ENCODE measurements at places on chromosomes 4 and X.

- no peak for DNase-seq
Observed at GRCh38 chr4:26687728-26688127, 103.8 kb downstream of the TBC1D19 start.

DNA sequence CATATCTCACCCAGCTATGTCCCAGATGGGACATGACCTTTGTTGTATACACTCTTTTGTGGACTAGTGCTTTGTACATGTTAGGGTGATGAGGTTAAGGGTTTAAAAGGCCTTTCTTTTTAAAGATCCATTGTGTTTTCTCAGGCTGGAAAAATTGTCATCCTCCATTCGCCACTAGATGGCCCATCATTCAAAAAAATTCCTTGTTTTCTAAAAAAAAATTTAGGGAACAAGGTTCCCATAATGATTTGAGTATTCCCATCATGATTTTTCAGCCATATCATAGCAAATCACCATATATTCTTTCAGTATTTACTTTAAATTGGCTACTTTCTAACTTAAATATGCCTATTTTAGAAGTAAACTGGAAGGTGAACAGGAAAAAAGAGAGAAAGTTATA, 91.9 kb upstream of the TMEM164 start:
- no peak for DNase-seq

DNA sequence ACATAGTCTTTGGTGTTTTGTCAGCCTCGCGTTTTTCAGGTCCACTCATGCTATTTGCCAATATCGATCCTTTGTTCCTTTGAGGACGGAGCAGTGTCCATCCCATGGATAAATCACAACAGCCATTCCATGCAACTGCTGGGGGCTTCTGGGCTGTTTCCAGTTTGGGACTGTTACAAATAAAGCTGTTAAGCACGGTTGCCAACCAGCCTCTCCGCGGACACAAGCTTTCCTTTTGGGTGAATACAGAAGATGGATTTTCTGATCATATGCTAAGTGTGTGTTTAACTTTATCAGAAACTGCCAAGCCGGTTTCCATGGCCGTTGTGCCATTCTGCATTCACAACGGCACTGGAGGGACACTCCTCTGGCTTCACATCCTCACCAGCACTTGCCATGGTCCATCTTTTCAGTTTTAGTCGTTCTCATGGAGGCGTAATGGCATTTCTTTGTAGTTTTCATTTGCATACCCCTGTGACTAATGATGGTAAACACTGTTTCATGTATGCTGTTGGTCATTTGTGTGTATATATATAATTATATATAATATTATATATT, 67.8 kb downstream of the ABLIM2 start:
- DNase-seq, result no peak

DNA sequence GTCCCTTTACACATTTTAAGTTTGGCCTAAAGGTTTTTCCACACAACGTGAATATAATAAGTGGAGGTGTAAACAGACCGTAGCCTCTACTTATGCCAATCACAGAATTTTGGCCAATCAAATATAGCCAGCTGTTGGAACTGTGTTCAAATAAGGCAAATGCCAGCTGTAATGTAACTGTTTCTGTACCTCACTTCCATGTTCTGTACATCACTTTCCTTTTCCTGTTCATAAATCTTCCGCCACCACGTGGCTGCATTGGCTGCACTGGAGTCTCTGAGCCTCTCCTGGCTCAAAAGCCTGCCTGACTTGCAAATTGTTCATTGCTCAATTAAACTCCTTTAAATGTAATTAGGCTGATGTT, 105.1 kb upstream of the SMIM31 start:
- DNase-seq, result no peak

GRCh38 chr4:132297346-132297745, 851.7 kb upstream of the PCDH10 start:
- DNase-seq, result no peak

- no peak for DNase-seq
Observed at GRCh38 chr4:23016981-23017380, 324.2 kb downstream of the GBA3 start.

GRCh38 chrX:17584248-17584681, 153.0 kb upstream of the SCML1 start:
- DNase-seq, result no peak

DNA sequence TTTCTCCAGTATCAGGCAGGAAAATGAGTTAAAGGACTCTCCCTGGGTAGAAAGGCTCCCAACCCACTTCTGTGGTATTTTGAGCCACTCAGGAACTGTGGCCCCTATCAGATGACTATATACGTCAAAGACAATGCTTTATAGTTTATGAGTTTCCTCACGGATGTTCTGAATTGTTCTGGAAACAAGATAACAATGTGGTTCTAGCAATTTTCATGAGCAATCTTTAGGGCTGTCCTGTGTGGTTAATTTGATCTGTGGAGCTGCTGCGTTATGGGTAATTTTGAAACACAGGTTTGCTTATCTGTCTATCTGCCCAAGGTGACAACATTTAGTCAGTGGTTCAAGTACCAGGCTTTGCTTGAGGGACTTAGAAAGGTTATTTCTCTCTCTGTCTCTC, 46.7 kb upstream of the IL2 start:
- no peak for DNase-seq

GRCh38 chr4:161428180-161428965, 735.4 kb downstream of the FSTL5 start:
- DNase-seq, result no peak

DNA sequence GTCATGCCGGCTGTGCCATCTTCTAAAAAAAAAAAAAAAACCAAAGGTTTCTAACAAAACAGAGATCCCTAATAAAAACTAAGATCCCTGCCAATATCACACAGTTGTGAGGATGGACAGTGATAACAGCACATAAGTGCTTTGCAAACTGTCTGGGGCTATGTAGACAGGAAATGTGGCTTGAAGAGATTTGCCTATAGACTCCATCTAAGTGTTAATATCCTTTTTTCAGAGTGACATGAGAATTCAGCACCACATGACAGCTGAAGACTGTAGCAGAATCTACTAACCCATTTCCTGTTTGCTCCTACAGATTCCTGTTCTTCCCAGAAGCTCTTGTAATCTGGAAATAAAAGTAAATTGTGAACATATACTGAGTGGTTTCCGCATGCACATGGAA, 215.4 kb downstream of the KDR start:
- DNase-seq, result no peak

GRCh38 chr4:184255361-184255760, 37.7 kb upstream of the ENPP6 start:
- no peak for DNase-seq

DNA sequence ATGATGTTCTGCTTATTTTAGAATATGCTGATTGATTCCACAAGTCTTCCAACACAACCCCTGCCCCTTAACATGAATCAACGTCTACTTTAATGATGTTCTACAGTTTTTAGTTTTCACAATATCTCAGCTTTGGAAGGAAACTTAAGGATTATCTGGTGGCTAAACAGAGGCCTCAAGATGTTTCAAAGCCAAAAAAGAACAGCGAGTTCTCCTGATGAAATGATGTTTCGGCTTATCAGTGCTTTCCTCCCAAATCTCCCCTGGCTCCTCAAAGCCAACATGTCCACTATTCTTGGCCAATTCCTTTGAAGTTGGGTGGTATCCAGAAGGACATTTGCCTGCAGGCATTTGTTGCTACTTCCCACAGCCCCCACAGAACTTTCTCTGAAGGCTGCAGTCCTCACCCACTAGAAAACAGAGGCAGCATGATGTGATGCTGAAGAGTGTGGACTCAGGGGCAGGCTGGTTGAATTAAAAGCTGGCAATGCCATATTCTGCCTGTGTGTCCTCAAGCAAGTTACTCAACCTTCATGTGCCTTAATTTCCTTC, 87.3 kb downstream of the ADGRG4 start:
- no peak for DNase-seq

DNA sequence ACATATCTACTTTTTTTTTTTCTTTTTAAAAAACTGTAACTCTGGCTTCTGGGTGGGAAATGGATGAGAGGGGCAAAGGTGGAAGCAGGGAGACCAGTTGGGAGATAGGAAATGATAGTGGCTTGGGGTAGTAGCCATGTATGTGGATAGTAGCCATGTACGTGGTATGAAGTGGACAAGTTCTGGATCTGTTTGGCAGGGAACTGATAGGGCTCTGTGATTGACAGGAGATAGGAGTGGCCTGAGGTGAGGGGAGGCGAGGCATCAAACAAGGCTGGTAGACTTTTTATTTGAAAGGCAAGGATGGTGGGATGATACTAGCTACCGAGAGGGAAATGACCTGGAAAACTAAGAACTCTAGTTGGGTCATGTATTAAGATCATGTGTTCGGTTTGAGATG, 117.8 kb downstream of the AFF1 start:
- no peak for DNase-seq

GRCh38 chrX:69314436-69315348, 149.4 kb upstream of the PJA1 start:
- DNase-seq, result no peak

DNA sequence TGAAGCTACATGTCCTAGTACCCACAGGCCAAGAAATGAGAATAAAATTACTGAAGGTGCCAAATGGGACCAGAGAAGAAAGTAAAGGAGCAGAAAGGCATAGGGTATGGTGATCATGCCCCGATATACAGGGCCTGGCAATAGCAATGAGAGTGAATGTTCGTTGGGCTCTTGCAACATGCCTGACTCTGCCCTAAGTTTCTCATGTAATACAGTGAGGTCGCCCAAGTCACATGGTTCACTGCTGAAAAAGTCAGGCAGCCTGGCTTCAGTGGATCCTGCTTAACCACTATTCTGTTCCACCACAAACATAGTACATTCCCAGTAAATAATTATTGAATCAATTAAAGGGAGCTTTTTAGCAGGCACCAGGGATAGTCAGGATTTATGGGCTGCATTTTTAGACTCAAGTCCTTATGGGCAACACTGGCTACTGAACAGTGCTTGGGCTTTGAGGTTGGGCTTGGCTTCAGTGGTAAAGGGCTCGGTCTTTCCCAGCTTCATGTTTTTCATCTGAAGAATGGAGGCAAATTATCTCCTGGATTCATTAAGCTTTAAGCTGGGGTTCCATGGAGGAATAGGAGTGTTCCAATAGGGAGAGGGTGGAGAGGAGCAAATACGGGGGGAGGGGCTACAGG, 67.1 kb upstream of the ZNF518B start:
- peak; percentile 76 for DNase-seq

DNA sequence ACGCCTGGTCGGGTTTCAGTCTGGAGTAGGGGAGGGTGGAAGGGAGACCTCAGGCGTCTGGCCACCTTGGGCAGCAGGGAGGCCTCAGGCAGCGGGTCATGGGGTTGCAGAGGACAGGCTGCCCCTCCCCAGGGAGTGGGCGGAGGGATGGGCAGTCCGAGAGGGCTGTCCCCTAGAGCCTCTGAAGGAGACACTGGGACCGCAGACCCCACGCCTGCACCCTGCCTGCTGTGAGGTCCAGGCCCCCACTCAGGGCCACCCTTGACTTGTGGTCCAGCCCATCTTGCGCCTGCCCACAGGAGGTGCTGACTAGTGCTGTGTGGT, 16.5 kb downstream of the FGFRL1 start:
- DNase-seq, result no peak

- DNase-seq, result peak; percentile 57
Observed at GRCh38 chr4:3363411-3364141, 70.8 kb downstream of the RGS12 start.

DNA sequence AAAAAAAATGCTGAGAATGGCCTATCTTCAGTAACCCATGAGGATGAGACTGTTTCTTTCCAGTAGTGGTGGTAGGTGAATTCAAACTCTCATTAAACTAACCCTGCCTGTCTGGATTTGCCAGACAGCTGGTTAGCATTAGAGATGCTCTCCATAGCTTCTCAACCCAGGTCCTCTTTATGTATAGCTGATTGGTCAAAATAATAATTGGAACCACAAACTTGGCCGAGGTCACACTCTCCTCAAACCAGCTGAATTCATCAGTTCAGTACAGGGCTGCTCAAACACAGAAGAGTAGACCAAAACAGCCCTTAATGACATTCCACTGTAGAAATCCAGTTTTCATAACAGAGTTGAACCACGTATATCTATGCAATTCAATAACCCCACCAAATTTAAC, 85.3 kb downstream of the HCCS start:
- DNase-seq, result no peak

- no peak for DNase-seq
Observed at GRCh38 chr4:88981556-88981955, 75.4 kb downstream of the FAM13A start.

GRCh38 chr4:83334425-83335241, at the start of gene HPSE:
Gene HPSE, minus strand, starts transcription at chr4:83334848. Its CDS starts 66 bp downstream, at chr4:83334782.
- peak; percentile 61 for DNase-seq

GRCh38 chr4:72886602-72887001, 182.9 kb downstream of the COX18 start:
- DNase-seq, result no peak

GRCh38 chrX:5810636-5811035, 418.0 kb downstream of the NLGN4X start:
- DNase-seq, result no peak

DNA sequence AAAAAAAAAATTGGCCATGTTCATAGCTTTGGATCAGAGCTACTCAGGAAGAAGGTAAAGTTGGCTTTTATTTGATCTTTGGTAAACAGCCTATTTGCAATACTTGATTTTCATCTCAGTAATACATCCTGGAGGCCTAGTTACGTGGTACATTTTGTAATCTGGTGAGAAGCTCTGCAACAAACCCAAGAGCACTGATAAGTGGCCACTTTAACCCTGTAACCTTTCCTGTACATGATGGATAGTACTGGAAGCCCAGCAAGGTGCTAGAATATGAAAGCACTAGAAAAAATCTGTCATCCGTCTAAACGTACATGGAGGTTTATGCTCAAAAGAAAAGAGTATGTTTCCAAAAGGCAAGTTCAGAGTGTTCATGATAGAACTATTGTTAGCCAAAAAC, 88.3 kb upstream of the BMP2K start:
- DNase-seq, result no peak

DNA sequence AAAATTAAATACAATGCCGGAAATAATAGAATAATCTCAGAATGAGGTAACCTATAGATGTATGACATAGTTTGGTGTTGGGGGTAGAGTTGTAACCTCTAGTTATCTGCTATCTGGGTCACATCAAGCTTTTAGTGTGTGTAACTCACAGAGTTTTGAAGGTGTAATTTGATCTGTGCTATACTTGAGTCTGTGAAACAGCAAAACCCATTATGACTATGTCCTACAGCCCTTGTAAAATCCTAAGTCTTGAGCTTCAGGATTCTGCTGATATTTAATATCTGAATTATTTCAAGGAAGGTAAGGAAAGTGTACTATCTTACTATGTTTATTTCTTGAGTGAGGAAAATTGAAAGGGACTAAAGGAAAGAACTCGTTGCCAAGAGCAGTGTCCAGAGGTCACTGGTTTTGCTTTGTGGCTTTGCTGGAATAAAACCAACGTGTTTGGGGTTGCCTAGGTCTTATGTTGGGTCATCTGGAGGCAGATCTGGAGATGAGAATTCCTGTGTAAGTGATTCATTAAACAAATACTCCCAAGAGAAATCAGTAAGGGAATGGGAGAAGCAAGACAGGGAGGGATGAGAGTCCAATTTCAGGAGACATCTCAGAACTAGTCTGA, 107.8 kb upstream of the CBLL2 start:
- no peak for DNase-seq

GRCh38 chr4:121777625-121778024, 12.7 kb upstream of the SMIM43 start:
- no peak for DNase-seq

DNA sequence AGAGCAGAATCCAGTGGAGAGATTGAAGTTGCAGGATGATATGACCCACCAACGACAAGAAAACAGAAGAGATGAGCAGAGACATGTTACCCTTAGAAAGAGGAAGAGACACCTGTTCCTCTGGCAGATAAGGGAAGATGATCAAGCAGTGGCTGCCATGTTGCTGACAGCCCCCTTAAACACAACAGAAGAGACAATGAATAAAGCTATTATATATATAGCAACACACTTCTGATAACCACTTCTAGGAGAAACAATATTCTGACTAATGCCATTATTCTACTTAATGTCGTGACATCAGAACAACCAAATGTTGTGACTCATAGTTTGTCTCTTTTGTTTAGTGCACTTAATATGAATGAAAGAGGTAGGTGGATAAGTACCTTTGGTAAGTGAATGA, 44.9 kb downstream of the SH3RF1 start:
- DNase-seq, result no peak
